ENCODE measurements at places on chromosomes 13 and 19.

- DNase-seq: no peak
Measured at GRCh38 chr13:44257796-44258195, 115.8 kb upstream of the SERP2 start.

DNA sequence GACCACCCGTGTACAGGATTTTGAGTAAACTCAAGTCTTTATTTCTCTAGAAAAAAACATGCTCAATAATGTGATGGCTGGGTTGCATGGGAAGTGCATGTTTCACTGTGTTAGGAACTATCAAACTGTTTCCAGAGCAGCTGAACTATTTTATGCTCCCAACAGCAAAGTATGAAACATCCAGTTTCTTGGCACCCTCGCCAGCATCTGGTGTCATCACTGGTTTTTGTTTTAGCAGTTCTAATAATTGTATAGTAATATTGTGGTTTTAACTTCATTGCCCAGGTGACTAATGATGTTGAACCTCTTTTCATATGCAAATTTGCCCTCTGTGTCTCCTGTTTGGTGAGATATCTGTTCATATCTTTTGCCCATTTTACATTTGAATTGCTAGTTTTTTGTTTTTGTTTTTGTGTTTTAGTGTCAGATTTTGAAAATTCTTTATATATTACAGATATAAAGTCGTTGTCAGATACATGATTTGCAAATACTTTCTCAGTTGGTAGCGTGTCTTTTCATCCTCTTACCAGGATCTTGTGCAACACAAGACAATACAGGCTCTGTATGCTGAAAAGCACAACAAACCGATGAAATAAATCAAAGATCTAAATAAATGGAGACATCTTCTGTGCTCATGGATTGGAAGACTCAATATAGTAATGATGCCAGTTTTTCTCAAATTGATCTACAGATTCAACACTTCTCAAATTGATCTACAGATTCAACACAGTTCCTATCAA lies 87.8 kb downstream of the IPO5 start:
- no peak for DNase-seq

DNA sequence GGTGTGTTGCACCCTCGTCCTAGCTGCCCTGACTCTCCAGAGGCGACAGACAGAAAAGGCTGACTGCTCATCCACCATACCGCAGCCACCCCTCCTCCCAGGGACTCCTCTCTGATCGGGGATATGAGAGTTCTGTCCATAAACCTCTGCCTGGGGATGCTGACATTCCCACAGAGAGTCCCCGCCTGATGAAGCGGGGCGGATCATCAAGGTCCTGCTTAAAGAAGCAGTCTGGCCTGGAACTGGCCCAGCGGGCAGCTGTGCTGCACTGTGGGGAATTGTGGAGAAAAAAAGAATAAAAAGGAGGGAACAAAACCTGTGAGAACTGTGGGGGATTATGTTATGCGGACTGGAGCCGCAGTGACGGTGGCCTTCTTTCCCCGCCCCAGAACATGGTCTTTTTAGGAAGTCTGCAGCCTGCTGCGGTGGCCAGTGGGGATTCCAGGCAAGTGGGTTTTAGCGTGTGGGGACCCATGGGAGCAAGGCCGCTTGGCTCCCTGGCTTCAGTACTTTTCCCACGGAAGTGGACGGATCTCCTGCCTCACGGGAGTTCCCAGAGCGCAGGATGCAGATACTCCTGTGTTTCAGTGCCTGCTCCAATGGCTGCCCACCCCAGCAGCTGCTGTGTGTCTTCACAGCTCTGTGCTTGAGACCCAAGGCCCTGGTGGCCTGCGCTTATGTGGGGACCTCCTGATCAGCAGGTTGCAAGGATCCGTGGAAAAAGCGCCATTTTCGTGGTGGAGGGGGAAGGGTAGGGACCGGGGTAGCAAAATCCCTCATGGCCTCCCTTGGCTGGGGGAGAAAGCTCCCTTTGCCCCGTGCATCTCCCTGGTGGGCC lies 1456.2 kb upstream of the SLC10A2 start:
- DNase-seq: no peak

DNA sequence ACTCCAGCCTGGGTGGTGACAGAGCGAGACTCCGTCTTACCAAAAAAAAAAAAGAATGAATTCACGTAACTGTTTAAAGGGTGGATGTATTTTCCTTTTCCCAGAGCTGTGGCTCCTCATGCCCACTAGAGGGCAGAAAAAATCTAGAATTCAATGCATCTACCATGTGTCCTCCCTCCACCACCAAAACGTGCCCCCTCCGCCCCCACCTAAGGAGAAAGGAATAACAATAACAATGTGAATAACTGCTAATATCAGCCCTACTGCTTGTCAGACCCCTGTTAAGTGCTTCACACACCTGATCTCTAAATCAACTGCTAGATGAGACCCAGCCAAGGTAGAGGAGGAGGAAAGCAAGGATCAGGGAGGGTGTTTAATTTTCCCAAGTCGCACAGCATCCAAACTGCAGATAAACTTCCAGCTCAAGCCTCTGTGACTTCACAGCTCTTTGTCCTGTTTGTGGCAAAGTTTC lies 20.2 kb upstream of the PNMA8B start:
- DNase-seq: no peak

- DNase-seq: peak; percentile 56
Measured at GRCh38 chr19:30856376-30856775, 484.2 kb downstream of the ZNF536 start.

DNA sequence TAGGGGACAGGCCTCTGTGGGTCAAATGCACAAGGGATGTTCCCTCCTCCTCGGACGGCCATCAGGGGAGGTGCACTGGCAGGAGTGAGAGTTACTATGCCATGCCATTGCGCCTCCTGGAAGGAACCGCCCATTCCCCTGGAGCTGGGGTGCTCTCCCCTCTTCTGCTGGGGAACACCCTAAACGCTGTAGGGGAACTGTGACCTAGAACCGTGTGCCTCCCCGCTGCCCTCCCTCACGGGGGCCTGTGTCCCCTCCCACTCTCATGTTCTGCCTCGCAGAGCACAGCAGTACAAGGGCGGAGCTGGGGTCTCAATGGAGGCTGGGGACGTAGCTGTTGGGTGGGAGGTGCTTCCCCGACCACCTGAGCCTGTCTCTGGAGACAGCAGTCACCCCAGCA lies 17.2 kb upstream of the CRTC1 start:
- DNase-seq: no peak

- DNase-seq: no peak
Measured at GRCh38 chr19:10096615-10096963, 5.9 kb downstream of the ANGPTL6 start.

DNA sequence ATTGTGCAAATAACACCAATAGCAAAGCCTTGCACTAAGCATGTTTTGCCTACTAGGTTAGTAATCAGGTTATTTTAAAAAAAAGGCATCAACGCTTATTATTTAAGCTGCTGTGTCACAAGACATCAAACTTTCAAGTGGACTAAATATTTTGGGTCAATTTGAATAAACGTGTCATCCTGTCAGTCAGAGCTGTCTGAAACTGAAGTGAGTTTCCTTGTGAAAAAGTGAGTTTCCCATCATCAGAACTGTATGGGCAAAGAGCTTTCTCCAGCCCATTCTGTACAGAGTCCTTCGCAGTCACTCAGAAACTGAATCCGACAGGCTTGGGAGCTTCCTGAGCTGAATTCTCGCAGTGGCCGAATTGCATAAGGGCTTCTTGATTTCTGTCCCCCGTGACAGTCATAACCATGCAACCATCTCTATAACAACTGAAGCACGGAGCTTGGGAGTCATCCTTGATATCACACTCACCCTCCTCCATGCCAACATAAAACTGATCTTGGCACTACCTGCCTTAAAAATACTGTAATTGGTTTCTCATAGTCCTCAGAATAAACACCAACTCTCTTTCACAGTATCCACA lies 139.8 kb downstream of the MIPEP start:
- DNase-seq: no peak

GRCh38 chr13:51590971-51591627 lies 6.8 kb downstream of the WDFY2 start:
- no peak for DNase-seq

DNA sequence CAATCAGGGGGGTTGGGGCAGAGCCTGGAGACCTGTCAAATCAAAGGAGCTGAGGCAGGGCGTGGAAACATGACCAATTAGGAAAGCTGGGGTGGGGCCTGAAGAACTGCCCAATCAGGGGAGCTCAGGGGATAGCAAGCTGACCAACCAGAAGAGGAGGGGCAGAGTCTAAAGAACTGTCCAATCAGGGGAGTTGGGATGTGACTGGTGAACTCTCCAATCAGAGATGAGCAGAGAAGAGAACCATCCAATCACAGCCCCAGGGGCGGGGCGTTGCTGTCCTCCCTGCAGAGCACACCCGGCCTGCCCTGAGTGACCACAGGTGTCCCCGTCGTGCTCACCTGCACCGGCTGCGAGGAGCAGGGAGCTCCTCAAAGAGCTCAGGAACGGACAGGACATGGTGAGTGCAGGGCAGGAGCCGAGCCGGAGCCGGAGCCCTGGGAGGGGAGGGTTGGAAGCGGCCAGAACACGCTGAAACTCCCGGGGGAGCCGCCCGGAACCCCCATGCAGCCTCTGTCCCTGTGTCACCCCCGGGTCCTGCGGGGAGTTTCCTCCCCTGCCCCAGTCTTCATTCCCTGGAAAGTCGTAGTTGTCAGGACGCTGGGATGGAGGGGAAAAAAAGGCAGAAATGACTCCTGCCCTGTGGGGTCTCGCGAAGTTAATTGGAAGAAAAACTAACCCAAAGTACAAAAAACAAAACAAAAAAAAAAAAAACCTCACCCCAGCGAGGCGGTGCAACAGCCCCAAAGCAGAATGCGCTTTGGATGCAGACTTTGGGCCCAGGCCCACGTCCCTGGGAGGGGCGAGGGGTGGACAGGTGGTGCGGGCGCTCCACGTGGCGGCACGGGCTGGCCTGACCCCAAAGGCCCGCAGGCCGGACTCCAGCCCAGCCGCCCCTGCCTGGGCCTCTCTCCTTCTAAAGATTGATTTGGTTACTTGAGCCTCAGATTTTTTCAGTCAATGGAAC lies at the start of gene ZNF556:
Gene ZNF556, plus strand, starts transcription at position 311 of the 967 bp plus-strand sequence. Its CDS starts 87 bp downstream, at position 398.
- no peak for DNase-seq

- no peak for DNase-seq
Measured at GRCh38 chr19:48342841-48343540, 17.6 kb downstream of the EMP3 start.

- DNase-seq: no peak
Measured at GRCh38 chr13:48630291-48630690, 23.4 kb upstream of the CYSLTR2 start.

DNA sequence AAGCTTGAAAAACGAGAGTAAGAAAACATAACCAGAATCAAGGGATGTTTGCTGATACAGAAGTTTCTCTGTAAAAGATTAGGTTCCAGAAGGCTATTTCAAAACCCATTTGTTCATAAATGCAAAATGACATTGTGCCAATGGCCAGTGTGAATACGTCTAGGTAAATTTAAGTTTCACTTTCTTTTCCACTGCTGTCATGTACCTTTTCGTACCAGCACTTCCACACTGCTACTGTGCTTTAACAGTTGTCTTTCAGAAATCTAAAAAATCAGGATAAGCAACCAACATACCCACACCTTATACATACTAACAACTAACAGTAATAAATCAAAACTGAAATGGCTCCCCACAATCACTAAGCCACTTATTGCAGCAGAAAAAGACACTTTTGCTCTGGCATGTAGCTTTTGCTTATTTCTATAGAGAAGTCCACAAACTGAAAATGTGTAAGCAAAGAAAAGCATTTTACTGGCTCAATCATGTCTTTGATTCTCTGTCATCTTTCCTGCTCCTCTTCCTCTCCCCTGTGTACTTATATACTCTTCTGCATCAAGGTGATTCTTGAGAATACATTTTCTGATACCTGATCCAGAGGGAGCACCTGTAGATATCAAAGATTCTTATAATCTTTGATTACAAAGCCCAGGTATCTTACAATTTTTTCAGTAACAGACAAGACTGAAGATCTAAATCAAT lies 34.3 kb downstream of the ELF1 start:
- DNase-seq: no peak

DNA sequence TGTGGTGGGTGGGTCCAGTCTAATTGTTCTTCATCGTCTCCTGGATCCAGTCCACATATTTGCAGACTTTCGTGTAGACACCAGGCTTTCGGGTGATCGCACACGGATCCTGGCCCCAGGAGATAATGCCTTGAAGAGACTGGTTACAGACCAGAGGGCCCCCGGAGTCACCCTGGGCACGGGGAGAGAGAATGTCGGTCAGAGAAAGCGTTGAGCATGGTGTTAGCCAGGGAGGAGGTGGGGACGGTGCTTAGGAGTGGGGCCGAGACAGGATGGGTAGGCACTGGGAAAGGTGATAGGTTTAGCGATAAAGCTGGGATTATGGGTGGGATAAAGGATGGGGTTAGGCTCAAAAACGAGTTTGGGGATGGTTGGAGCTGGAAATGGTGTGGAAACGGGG lies 3.0 kb upstream of the KLK10 start:
- no peak for DNase-seq

GRCh38 chr19:21680671-21681070 lies 86.7 kb downstream of the ZNF100 start:
- DNase-seq: no peak
